ENCODE measurements at places on chromosomes 3 and 15.
A peak's percentile ranks its signal among the peaks of the same experiment; 100 is the strongest.

- DNase-seq = peak; percentile 24
These were observed 178.3 kb downstream of the UACA start for GRCh38 chr15:70584838-70585706.

DNA sequence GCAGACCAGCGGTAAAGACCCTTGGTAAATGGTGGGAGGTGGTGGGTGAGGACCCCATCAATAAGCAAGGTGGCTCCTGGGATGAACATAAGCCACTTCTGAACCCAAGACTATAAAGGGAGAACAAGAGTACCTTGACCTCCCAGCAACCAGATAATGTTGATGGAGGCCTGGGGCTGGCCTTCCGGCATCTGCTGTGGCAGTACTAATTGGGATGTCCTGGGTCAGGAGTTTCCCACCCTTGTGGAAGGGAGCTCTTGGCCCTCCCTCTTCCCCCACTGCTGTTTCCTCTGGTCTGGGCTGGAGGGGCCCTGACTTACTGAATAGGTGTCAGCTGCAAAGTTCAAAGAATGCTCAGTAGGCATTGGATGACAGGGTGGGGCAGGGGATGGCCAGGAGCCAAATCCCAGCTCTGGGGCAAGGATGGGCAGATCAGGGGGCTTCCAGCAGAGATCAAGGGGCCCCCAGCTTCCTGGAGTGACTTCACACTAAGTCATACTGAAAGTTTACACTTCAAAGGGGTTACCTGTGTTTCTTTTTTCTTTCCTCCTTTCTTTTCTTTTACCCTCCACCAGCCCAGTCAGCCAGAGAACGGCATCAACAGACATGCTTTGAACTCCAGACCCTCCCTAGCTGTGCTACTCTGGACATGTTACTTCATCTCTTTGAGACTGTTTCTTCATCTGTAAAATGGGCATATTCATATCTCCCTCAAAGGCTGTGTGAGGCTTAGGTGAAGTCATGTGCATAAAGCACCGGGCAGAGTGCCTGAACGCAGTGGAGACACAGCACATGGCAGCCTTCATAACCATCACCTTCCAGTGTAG lies 1.5 kb downstream of the RBP1 start:
- no peak for DNase-seq

- peak; percentile 88 for DNase-seq
These were observed 43.3 kb downstream of the TGFBR2 start for GRCh38 chr3:30649572-30650318.

- no peak for DNase-seq
These were observed 34.9 kb downstream of the PIK3CB start for GRCh38 chr3:138799822-138800221.

DNA sequence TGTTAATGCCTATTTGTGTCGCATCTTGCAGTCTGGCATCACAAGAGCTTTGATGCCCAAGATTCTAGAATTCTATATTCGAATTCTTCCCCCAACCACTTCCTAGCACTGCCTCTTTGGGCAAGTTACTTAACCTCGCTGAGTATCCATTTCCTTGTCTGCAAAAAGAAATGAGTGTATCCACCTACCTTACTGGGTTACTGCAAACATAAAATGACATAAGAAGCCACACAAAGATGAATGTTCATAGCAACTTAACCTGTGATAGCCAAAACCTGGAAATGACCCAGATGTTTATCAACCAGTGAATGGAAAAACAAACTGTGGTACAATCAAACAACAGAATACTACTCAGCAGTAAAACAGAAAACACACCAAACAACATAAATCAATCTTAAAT lies 24.9 kb downstream of the RFTN1 start:
- DNase-seq = no peak

GRCh38 chr3:50189274-50189673 lies 2.1 kb upstream of the GNAT1 start:
- DNase-seq = peak; percentile 79

DNA sequence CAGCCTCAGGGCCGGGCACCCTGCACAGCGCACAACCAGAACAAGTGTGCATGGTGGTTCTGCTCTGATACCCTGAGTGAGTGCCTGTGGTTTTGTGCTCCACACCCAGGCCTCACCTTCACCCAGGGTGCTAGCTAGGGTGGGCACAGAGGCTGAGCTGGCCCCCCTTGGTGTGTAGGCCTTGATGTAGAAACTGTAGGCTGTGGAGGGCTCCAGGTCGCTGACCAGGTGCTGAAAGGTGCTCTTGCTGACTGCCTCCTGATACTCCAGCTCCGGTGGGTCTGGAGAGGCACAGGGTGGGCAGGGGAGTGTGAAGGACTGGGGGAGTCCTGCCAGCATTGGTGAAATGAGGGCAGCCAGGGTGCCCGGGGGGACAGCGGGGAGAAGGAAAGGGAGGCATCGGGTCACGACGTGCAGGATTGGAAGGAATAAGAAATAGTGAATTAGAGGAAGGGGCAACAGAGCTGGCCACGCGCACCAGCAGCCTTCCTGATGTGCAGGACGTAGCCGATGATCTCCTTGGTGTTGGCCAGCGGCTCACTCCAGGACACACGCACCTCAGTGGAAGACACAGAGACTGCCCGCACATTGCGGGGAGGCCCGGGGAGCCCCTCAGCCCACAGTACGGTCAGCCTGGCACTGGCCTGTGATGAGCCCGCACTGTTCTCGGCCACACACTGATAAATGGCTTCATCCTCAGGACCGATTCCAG lies 26.6 kb downstream of the RNU5B-1 start:
- no peak for DNase-seq

DNA sequence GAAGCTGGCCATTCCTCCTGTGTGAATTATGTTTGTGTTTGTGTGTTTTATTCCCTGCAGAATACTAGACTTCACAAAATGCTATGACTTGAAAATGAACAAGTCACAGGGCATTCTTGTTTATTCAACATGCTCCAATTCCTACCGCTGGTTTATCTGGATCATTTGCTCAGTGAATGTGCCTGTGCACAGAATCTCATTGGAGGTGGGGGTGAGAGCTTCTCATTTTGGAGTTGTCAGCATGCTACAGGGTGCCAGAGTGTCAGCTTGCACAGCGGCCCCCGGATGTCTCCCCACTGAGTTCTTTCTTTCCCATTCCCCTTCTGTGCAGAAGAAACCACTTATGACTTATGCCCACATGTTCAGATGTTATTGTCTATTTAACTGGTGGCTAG lies 428.7 kb downstream of the ROBO2 start:
- no peak for DNase-seq

DNA sequence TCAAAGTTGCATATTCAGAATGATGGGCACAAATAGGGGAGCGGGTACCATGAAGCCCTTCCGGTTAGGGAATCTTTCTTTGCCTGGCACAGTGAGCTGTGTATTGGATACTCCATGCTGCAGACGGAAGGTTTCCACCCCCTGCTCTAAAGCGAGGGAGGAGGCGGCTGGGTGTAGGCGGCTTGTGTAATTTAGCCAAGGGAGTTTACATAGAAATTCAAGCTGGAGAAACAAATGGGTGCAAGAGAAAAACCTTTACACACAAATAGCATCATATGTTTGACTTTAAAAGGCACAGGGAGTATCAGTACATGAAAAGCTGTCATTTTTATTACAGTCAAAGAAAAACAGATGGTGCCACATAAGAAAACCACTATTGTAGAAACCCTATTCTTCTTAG lies 59.3 kb upstream of the ADCY5 start:
- DNase-seq = no peak

DNA sequence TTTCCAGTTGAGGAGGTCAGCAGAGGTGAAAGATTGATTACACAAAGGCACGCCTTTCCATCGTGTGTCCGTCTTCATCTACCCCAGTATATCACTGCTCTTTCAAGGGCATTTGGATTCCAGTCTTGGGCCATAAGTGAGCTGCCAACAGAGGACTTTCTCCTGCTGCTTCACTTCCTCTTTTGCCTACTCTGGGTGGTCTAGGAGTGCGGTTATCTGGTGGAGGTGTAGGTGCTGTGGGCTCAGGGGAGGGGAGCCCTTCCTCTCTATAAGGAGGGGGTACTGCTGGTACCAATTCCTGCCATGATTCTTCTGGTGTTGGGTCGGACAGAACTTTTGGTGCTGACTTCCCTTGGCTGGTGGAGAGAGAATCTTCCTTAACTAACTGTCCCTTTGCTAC lies 83.1 kb upstream of the VEPH1 start:
- no peak for DNase-seq

GRCh38 chr3:179510496-179510895 lies 52.2 kb upstream of the ACTL6A start:
- no peak for DNase-seq

- DNase-seq = no peak
These were observed 75.7 kb upstream of the BNIP2 start for GRCh38 chr15:59764775-59765174.

DNA sequence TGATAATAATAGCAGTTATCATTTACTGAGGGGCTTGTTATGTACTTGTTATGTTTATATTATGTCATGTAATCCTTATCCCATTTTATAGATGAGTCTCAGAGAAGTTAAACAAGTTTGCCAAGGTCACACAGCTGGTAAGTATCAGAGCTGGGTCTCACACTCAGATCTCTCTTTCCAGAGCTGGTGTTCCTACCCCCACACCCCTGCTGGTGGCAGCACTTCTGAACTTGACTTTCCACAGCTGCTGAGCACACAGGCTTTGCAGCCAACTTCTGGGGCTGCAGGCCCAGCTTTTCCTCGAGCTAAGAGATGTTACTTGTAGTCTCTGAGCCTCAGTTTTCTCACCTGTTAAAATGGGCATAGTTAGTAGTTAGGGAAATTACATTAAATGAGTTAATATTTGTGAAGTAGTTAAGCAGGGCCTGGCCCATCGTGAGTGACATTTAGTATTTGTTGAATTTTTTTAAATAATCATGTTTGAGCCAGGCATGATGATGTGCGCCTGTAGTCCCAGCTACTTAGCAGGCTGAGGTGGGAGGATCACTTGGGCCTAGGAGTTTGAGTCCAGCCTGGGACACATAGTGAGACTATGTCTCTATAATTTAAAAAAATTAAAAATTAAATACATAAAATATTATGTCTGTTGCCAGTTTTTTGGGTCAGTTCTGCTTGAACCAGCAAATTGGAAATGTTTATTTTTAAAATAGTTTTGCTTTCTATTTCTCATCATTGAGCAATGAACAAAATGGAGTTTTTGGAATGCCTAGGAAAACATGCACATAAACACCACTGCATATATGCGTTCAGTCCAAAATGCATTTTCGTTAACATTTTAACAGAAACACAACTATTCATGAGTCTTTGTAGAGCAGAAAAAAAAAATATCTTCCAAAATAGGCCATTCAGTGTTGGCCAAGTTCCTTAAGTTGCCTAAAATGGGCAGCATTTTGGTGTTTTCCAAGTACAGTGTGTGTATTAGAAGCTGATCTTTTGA lies 87.3 kb downstream of the SMAD6 start:
- peak; percentile 81 for DNase-seq

DNA sequence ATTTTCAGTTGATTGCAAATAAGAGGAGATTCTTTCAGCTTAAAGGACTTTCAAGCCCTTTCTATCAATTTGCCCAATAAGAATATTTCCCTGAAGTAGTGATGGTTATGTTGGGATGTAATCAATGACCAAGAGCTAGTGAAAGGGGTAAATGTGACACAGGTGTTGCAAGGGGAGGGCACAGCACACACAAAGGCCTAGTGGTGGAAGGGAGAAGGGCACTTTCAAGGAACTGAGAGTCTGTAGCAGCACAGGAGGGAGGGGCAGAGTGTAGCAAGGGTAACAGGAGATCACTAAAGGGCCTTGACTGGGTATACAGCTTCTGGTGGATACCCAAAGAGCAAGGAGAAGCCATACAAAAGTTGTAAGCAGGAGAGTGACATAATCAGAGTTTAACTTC lies 217.8 kb upstream of the ARHGEF26 start:
- DNase-seq = no peak

GRCh38 chr15:65286704-65287519 lies at the start of gene PARP16:
TSS of gene PARP16 (minus strand) at chr15:65286883. CDS start at chr15:65286426, 457 bp downstream.
- DNase-seq = peak; percentile 72

- DNase-seq = no peak
These were observed 107.1 kb downstream of the DGKG start for GRCh38 chr3:186254676-186255650.

DNA sequence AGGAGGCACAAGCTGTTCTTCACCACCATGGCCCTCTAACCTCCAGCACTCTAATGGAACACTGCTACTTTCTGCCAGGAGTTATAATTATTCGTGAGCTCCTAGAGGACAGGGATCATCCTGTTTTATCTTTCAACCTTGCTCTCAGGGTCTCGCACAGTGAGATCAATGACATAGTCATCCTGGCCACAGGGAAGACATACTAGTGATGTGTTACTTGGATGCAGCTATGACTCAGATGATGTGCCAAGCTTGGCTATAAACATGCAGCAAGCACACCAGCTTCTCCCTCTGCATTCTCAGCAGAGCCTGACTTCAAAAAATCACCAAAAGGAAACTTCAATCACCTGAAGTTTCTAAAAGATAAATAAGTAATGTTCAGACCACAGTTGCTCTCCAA lies 203.8 kb upstream of the HES1 start:
- DNase-seq = no peak

DNA sequence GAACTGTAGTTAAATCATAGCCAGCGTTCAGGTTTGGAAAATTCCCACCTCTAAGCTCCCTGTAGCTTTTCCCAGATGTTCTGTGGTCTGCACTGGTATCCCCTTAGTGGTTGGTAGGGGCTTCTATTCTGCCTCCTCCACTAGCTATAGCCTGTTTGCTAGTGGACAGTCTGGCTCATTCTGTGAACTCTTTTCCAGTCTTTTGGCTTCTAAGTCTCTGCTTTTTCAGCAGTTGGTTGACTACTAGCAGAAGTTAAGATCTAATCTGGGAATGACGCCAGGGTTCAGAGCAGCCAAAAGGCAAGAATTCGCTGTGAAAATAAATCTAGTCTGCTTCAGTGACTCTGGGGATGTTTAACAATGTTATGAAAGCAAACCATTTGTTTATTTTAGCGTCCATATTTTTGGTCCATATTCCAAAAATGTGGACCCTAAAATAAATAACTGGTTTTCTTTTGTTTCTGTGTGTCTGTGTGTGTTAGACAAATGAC lies 73.7 kb upstream of the WDR72 start:
- peak; percentile 1 for DNase-seq

DNA sequence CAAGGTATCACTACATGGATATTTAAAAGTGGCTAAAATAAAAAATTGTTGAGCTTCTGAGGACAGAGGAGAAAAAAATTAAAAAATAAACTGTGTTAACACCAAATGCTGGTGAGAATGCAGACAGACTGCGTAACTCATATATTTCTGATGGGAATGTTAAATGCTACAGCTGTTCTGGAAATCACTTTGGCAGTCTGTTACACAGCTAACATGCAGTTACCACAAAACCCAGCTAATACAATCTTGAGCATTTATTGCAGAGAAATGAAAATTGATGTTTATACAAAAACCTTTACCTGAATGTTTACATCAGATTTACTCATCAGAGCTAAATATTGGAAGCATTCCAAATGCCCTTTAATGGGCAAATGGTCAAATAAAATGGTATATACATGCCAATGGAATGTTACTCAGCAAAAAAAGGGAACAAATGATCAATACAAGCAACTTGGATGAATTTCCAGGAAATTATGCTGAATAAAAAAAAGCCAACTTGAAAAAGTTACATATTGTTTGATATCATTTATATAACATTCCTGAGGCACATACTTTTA lies 24.6 kb downstream of the MNS1 start:
- no peak for DNase-seq

GRCh38 chr3:185071287-185071800 lies 81.5 kb downstream of the C3orf70 start:
- no peak for DNase-seq
